ENCODE measurements at places on chromosomes 7 and 10.

DNA sequence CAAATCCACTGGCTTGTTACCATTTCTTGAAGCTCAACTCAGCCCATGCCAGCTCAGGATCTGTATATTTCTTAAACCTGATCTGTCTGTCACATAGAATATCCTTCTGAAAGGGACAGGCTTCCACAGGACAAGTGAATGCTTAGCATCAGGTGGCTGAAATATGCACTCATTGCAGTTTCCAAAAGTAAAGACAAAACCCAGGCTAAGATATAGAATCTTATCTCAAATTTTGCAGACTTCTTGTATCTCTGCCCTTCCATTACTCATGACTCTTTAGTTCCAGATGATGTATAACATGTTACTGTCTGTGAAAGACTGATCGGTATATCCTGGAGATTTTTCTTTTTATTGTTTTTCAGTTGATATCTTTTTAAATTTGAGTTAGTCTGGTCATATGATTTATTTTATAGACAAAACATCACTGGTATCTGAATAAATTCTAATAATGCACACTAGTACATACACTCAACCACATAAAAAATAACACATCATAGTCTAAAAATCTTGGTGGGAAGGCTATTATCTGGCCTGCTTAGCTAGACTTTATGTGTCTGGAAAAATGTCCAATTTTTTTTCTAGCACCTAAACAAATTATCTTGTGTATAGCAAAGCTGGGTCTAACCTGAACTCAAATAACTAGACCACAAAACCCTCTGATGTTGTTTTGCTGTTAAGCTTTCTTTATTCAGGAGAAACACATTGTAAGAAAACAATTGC lies 182.6 kb downstream of the ADAM12 start:
- peaks cover 13% of the 10 kb centered on the region for H3K36me3 ChIP-seq
- H3K4me3 ChIP-seq, result no peak overlapping the region
- H3K27me3 ChIP-seq, result peaks cover 9% of the 10 kb centered on the region

DNA sequence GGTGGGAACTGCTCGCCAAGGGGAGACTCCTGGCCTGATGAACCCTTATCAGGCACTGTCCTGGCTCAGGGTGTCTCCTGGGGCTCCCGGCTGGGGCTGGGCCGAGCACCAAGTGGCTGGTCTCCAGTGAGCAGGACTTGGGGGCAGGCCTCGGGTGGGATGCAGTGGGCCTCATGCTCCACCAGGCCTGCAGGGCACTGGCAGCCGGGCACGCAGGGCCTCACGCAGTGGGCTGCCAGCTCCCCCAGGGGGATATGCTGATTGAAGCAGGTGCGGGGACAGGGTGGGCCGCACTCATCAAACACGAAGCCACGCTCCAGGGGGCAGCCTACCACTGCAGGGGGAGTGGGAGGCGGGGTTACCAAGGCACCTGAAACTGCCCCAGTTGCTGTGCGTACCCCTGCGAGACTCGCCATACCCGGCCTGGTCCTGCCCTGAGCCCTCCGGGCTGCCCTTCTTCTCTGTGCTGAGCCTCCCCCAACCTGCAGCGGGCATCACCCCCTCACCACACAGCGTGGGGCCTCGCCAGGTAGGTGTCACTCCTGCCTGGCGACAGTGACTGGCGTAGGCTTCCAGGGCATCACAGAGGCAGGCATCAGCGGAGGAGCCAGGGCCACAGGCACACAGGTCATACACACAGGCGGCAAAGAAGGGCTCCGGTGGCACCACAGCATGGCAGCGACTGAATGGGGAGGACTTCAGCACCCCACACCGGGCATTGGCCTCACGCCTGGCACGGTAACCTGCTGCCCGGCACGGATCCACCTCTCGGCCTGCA lies 14.5 kb downstream of the ATP6V1F start:
- no peaks in the 10 kb centered on the region for H3K4me1 ChIP-seq
- H3K27me3 ChIP-seq, result peaks cover 27% of the 10 kb centered on the region
- H3K36me3 ChIP-seq, result no peaks in the 10 kb centered on the region

- H3K4me1 ChIP-seq, result peaks cover 10% of the 10 kb centered on the region
- H3K27ac ChIP-seq, result no peak overlapping the region
- peak; percentile 3 for DNase-seq
- peaks cover 29% of the 10 kb centered on the region for H3K36me3 ChIP-seq
- H3K27me3 ChIP-seq, result peaks cover 6% of the 10 kb centered on the region
- H3K4me3 ChIP-seq, result no peak overlapping the region
Observed at GRCh38 chr10:26550774-26551526, 112.8 kb downstream of the APBB1IP start.

DNA sequence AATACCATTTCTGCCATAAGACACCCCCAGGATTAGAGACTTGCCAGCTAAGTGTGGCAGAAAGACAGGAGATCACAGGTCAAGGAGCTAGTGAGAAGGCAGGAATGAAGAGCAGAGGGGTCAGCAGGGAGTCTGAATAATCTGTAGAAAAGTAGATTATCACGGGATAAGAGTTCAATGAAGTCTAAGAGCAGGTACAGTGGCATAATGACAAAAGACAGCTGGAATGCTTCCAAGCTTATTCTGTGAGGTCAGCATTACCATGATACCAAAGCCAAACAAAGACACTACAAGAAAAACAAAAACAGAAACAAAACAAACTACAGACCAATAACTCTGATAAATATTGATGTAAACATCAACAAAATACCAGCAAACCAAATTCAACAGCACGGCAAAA lies 20.8 kb downstream of the PILRA start:
- H3K27me3 ChIP-seq, result peaks cover 27% of the 10 kb centered on the region
- no peak for DNase-seq
- peaks cover 6% of the 10 kb centered on the region for H3K4me1 ChIP-seq
- no peaks in the 10 kb centered on the region for H3K36me3 ChIP-seq
- no peak overlapping the region for H3K4me3 ChIP-seq

GRCh38 chr10:133164816-133165555 lies 5.0 kb downstream of the KNDC1 start:
- no peaks in the 10 kb centered on the region for H3K4me1 ChIP-seq
- H3K4me3 ChIP-seq, result no peak overlapping the region
- H3K27ac ChIP-seq, result no peak overlapping the region
- H3K36me3 ChIP-seq, result no peaks in the 10 kb centered on the region
- no peak for DNase-seq

DNA sequence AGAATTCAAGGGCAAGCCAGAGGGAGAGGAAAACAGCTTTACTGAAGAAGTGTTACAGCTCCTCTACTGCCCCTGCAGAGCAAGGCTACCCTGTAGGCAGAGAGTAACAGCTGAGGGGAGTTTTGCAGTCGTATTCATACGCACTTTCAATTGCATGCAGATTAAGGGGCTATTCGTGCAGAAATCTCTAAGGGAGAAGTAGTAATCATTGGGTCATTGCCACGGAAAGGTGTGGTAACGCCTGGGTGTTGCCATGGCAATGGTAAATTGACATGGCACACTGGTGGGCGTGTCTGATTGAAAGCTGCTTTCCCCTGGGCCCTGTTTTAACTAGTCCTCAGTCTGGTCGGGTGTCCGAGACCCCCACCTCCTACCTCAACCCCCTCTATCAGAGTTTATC lies 227.2 kb downstream of the NSUN6 start:
- no peak for DNase-seq
- H3K36me3 ChIP-seq, result no peaks in the 10 kb centered on the region
- H3K27me3 ChIP-seq, result no peaks in the 10 kb centered on the region
- H3K4me1 ChIP-seq, result no peaks in the 10 kb centered on the region
- H3K4me3 ChIP-seq, result no peak overlapping the region

DNA sequence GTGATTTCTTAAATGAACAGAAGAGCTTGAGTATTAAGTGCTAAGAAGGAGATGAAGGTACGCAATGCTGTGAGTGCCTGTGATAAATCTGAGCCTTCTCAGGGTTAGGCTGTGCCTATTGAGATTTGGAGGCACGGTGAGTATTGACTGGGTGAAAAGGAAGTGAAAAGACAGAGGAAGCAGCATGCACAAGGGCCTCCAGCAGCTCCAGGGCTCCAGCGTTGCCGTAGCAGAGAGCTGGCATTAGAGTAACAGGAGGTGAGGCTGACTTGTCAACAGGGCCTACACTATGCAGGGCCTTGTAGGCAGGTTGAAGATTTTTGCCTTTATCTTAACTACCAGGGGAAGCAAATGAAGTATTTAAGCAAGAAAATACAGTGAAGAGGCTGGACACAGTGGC lies 54.1 kb upstream of the PDCD4 start:
- H3K4me1 ChIP-seq, result peaks cover 8% of the 10 kb centered on the region
- H3K27ac ChIP-seq, result no peak overlapping the region
- no peak overlapping the region for H3K4me3 ChIP-seq
- H3K36me3 ChIP-seq, result no peaks in the 10 kb centered on the region
- DNase-seq, result no peak

DNA sequence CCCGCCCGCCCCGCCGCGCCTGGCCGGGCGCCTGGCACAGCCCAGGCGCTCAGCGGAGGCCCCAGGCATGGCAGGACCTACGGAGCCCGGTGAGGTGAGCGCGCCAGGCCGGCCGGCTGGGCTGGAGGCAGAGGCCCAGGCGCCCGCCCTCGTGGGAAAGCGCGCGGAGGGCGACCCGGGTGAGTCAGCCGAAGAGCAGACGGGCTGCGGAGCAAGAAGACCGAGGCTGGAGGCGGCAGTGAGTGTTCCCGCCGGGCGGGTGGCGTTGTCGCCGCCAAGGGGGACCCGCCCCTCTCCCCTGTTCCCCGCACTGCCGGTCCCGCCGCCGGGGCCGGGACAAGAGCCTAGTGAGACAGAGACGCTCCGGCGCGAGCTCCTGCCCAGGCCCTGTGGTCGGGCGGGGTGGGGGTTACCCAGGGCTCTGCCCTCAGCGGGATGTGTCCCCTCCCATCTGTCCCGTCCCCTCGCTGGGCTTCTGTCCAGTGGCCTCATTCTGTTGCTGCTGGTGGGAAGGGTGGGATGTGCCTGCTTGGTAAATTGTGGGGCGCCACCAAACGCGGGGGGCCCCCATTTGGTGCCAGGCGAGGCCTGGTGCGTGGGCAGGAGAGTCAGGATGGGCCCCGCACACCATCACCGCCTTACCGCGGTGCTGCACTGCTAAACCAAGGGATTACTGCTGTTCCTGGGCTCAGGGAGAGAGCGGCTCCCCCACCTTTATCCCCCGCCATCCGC lies 17.0 kb upstream of the NODAL start:
- peaks cover 37% of the 10 kb centered on the region for H3K27me3 ChIP-seq
- no peak overlapping the region for H3K27ac ChIP-seq
- DNase-seq, result peak; percentile 68
- H3K4me3 ChIP-seq, result no peak overlapping the region

DNA sequence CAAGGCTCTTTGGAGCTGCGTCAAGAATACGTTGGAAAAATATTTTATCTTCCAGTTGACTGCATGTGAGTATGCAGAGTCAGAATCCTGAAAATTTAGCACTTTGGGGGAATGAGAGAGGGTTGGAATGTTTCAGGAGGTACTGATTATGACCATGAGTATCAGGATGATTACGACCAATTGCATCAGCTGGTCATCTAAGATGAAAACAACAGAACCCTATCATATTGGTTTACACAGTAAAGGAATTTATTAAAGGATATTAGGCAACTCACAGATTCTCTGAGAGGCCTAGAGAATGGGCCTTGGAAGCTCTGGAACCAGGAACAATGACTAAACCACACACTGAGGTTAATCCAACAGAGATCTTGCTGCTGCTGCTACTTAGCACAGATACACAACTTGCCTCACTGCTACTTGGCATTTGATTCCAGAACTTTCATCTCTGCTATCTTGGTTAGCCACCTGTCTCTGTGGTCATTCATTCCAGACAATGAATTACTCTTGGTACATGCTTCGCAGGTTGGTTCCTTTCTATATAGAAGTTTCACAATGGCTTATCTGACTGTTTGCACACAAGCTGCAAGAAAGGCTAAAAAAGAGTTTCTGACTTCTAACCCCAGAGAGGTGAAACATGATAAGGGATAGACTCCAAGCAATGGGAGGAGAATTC lies 68.0 kb upstream of the CTTNBP2 start:
- no peaks in the 10 kb centered on the region for H3K4me1 ChIP-seq
- no peak overlapping the region for H3K4me3 ChIP-seq
- no peaks in the 10 kb centered on the region for H3K36me3 ChIP-seq
- DNase-seq, result no peak
- H3K27ac ChIP-seq, result no peak overlapping the region

DNA sequence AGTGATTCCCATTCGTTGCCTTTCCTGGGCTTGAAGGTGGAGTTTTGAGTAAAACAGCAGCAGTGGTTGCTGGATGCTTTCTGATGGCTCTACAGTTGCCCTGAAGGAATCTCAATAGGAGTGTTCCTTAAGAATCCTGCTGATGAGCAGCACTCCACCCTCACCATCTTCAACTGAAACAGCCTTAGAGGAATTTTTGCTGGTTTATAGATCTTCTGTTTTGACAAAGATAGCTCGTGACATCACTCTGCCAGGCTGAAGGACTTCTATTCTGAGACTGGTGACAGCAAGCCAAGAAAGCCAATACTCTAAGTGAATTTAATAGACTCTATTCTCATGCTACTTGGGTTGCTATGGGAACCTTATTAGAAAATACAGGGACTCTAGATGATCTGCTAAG lies 1014.7 kb downstream of the NRG3 start:
- H3K27ac ChIP-seq, result no peak overlapping the region
- H3K36me3 ChIP-seq, result 0 out of 2 replicates have a peak, but pooled peaks cover 1% of the 10 kb centered on the region
- peaks cover 3% of the 10 kb centered on the region for H3K27me3 ChIP-seq

GRCh38 chr10:129779126-129780111 lies 184.7 kb downstream of the EBF3 start:
- H3K36me3 ChIP-seq, result peaks cover 14% of the 10 kb centered on the region
- no peak overlapping the region for H3K4me3 ChIP-seq
- no peak for DNase-seq
- peaks cover 2% of the 10 kb centered on the region for H3K27me3 ChIP-seq

- no peak overlapping the region for H3K4me3 ChIP-seq
- H3K27ac ChIP-seq, result no peak overlapping the region
- H3K4me1 ChIP-seq, result peaks cover 24% of the 10 kb centered on the region
Observed at GRCh38 chr10:30536578-30536977, 93.0 kb downstream of the LYZL2 start.

- no peaks in the 10 kb centered on the region for H3K4me1 ChIP-seq
- no peak overlapping the region for H3K27ac ChIP-seq
- no peak overlapping the region for H3K4me3 ChIP-seq
- no peaks in the 10 kb centered on the region for H3K36me3 ChIP-seq
- no peaks in the 10 kb centered on the region for H3K27me3 ChIP-seq
- DNase-seq, result no peak
Observed at GRCh38 chr10:67550046-67550445, 145.9 kb downstream of the CTNNA3 start.

DNA sequence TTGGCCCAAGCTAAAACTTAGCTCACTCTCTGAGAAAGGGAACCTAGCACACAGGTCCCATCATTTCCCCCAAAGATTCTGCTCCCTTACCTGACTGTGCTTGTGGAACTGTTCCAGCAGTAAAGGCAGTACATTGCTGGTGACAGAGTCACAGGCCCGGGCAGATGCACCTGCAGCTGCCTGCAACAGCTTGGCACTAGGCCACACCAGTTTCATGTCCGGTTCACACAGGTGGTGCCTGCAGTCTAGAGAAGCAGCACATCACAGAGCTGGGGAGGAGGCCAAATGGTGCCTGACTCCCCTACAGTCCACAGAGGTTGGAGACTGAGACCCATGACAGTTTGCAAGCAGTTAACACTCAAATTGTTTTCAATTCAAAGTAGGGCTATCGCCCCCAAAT lies 22.2 kb downstream of the ZDHHC16 start:
- H3K27me3 ChIP-seq, result no peaks in the 10 kb centered on the region
- peaks cover 24% of the 10 kb centered on the region for H3K4me1 ChIP-seq
- no peak for DNase-seq
- H3K27ac ChIP-seq, result no peak overlapping the region
- no peak overlapping the region for H3K4me3 ChIP-seq
- H3K36me3 ChIP-seq, result peaks cover 20% of the 10 kb centered on the region

- H3K27me3 ChIP-seq, result no peaks in the 10 kb centered on the region
- DNase-seq, result no peak
- H3K27ac ChIP-seq, result no peak overlapping the region
- no peaks in the 10 kb centered on the region for H3K36me3 ChIP-seq
Observed at GRCh38 chr7:103668279-103668941, 222.4 kb upstream of the SLC26A5 start.

- no peaks in the 10 kb centered on the region for H3K27me3 ChIP-seq
- no peak overlapping the region for H3K4me3 ChIP-seq
- no peak for DNase-seq
Observed at GRCh38 chr7:50644586-50644985, 79.4 kb upstream of the DDC start.
